Right kidney (tissue), 9 donors: ENCODE measurements at places on chromosomes 6 and 20.

DNA sequence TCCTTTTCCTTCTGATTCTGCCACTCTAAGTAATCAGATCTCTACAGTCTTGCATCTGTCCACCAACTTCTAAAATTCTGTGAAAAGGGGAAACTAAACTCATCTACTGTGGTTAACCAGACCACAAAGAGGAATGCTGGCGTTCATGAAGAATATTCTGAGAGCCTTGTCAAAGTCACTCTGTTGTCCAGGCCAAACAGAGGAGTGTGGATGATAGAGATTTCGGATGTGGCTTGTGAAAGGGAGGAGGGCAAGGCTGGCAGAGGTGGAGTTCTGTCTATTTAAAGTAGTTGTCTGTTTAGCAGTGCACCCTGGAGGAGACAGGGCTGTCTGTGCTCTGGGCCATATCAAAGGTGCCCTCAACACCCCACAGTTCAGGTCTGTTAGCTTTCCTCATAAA, 33.9 kb downstream of the CCN2 start:
- no peak for DNase-seq

DNA sequence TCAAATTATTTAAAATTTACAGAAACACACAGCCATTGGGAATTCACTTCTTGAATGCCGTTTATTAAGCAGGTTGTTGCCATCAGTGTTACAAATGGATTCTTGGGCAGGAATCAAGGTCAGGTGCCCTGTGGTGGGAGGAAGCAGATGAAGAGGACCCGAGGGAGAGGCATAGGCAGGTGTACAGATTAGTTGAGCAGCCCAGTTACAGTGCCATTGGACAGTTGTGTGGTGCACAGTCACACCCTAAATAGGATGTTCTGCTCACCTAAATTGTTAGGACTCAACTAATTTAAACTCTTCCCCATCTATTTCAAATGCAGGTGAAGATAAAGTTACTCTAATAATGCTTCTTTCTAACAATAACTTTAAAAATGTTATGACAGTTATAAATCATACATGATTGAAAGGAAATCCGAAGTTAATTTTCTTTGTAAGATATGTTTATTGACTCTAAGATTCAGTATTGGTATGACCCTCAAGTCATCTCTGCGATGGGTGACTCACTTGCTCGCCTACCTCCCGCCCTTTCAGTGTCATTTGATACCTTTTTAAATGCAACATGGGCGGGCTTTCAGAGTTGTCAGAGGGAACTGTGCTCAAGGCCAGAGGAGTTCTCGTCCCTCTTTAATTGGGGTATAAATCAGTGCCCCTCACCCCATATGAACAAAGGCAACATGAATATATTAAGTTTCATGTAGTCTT, 35.1 kb downstream of the DSE start:
- no peak for DNase-seq

DNA sequence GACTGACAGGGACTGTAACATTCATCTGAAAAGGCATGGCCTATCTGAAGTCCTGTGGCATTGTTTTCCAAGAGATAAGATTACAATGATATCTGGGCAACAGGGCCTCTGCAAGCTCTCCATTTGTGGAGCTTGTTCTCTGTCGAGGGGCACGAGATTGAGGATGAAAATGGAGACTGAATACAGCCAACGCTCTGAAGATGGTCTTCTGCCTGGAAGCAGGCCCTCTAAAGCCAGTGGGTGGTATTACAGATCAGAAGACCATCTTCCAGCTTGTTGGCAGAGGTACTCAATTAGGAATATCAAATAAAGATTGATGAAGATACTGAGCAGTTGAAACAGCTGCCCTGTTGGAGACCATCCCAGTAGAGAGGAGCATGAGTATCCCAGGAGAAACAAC, 288.2 kb downstream of the CENPW start:
- no peak for DNase-seq

DNA sequence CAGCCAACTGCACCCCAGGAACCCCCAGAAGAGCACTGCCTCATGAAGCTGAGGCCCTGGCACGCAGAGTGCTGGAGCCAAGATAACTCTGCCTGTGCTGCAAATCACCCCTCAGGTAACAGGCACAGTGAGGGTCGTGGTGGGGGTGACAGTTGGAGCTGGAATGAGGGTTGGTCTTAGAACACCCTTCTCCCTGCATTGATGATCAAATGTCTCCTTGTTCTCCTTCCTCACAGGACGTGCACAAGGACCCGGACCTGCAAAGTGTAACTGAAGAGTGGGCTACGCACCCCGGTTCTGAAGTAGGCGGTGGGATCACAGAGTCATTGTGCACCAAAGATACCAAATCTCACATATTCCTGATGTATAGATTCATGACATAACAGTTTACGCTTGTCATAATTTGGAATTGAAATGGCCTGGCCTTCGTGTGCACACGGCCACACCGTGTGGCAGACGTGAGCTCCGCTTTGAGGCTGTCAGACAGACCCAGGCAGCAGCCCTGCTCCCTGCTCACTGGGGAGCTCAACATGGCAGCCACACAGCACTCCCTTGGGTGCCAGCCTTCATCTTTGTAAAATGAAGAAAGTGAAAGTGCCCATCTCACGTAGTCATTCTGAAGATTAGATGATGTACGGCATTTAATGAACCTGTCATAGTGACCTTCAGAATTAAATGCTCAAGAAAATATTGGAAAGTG, 8.8 kb downstream of the THBS2 start:
- DNase-seq, result no peak

GRCh38 chr6:39590871-39591393, 134.3 kb downstream of the KIF6 start:
- no peak for DNase-seq

DNA sequence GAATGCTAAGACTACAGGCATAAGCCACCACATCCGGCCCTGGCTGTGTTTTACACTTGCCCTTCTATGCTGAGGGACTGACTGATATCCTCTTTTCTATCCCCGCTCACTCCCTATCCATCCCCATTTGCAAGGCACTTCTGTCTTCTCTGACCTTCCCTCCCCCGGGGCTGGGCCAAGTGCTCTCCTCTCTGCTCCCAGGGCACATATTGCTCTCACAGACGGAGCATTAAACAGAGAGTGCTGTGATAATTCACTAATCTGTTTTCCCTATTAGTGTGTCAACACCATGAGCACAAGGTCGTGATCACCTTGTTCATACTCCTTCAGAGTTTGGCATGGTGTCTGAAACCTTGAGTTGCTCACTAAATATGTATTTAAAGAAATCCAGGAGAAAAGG, 9.0 kb upstream of the SLC2A12 start:
- no peak for DNase-seq

DNA sequence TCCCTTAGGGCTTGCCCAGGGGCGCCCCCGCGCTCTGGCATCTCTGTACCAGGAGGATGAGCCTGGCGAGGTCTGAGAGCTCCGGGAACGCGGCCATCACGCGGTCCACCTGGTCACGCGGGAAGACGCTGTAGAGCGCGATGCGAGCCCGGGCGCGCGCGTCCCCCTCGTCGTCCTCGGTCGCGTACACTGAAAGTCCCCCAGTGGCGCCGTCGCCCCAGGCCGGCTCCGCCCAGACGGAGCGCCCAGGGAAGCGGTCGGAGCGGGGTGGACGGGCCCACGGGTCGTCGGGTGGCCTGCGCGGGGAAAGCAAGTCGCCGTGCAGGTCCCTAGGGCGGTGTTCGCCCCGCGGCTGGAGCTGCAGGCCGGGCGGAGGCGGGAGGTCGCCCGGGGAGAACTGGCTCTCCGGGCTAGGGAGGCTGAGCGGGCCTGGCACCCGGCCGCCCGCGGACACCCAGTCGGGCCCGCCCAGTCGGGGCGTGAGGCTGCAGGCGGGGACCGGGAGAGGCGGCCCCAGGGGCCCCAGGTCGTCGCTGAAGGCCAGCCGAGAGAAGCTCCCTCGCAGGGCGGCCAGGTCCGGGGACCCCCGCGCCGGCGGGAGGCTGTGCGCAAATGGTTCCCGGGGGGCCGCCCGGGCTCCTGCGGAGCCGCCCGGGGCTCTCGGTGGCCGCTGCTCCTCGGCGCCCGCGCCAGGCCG, 34.0 kb downstream of the ZC3H12D start:
- DNase-seq, result peak; percentile 80
